ENCODE measurements at places on chromosomes 5 and 9.

DNA sequence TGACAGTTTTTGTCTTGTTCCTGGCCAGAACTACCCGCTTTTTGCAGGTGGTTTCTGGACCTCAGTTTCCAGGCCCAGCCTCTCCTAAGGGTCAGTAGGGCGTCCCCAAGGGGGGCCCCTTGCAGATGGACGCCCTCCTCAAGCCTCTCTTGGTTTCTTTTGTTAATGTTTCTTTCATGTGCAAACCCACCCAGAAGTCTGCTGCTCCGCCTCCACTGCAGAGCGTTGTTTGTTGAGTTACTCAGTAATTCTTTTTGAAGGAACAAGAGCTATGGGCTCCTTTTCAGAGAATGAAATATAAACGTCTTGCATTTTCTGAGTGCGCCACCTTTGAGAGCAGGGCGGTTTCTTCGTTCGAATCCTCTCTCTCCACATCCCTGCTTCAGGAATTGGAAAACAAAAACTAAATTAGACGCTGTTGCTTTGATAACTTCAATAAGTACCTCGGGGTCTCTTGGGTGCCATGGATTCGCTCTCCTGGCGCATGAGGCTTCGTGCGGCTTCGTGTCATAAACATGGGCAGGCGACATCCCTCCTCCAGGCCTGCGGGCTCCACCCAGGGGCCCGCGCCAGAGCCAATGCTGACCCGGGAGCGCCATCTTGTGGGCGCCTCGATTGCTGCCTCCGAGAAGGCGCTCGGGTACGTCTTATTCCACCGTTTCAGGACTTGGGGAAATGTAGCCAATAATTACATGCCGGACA lies 38.3 kb upstream of the CKMT2 start:
- DNase-seq = peak; percentile 88

DNA sequence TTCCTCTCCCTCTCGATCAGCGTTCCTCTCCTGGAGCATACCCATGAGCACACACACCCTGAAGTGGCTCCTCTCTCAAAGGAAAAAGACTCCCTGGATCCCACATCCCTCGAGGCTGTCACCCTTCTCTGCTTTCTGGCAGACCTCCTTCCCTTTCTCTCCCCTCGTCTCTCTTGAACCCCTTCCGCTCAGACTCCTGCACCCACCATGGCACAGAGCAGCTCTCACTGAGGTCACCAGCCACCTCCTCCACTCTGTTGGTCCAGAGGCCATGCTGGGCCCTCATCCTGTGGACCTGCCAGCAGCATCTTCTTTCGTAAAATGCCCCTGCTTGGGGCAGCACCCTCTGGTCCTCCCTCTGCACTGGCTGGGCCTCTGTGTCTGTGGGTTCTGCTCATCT lies 5.7 kb downstream of the B4GALT7 start:
- DNase-seq = no peak

DNA sequence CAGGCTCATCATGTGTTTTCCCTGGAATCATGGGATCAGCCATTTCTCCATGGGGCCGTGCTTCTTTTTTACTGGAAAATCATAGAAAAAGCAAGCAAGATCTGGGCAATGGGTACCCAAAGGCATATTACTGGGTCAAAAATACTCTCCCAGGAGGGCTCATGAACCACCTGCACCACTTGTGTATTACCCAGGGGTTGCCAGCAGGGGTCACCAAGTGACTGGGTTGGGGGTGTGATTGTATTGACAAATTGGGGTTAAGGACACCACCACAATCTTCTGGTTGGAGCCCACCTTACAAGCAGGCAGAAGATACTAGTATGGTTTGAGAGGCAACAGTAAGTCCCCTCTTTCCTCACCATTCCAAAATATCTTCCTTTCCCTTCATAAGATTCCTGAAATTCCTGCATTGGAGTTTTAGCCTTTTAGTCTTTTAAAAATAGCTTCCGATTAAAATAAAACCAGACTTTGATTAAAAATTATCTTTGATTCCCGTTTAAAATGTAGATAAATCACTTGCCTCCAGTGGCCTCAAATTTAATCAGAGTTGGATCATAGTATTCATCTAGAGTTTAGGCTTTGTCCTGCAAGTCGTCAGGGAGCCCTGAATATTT lies 603.3 kb downstream of the KIF4B start:
- DNase-seq = peak; percentile 58

- DNase-seq = no peak
Observed at GRCh38 chr9:68731857-68732256, 26.8 kb downstream of the PIP5K1B start.

DNA sequence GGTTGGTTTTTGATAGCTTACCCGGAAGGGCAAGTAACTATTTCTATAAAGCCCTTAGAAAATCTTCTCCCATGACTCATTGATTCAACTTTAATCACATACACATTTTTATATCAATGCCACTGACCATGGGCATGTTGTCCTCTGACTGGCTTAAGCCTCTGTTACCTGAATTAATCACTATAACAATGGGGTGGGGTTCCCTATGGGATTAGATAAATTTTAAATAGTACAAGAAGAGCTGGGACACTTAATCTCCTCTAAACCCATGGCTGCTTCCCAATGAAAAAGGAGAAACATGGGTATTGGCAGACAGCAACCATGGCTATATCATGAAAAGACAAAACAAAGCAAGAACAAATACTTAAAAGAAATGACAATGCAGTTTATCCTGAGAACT lies 636.2 kb downstream of the BRINP1 start:
- no peak for DNase-seq

- no peak for DNase-seq
Observed at GRCh38 chr9:18238254-18238653, 235.7 kb upstream of the ADAMTSL1 start.

Measured in Caco-2 (cell line).